ENCODE measurements at places on chromosomes 1 and 21. TPM values are rescaled to one million over a fixed set of nuclear protein-coding genes. Genes with fewer than 3 reads are reported as not detected.

DNA sequence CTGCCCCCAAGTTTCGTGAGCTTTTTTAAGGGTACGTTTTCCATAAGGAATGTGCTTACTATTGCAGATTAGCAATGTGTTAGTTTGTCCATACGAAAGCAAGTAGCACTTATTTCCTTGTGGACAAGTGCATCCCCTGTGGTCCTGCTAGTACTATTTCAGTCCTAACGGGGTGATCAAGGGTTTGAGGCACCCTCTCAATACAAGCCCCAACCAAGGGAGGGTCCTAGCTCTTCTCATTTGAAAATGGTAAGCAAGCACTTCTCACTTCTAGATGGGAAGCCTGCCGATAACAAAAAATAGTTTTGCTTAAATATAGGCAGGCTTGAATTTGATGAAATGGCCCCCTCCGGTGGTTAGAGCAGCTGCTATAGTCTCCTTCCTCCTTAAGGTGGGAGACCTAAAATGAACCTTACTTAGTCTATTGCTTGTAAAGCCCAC, 64.0 kb upstream of the HMCN1 start:
- no peak for DNase-seq

GRCh38 chr1:223724376-223724775, 12.0 kb downstream of the CAPN2 start:
- DNase-seq, result no peak

DNA sequence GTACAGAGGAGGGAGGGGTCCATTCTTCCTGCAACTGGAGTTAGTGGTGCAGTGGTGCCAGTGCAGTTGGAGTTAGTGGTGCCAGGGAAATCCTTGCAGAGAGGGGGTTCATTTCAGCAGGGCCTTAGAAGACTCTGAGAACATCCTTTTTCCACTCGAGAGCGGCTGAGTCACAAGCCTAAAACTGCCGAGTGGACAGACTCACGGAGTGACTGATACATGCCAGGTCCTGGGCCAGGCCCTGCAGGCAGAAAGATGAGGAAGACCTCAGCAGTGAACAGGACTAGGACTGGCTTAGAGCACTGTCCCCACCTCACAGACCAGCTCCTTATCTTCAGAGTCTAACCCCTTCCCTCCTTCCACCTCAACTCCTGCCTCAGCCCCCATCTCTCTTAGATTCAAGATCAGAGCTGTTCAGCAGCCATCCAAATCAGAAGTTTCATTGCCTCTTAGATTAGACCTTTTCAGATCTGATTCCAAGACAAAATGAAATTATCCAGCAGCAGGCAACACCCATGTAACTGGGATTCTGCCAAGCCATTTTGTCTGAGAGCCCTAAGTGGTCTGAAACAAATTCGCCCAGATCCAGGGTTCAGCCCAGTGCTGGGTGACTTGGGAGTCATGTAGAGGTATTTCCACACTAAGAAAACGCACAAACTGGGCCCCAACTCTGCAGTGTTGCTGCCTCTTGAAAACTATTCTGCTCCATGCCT, 12.7 kb upstream of the IKBKE start:
- DNase-seq, result no peak

GRCh38 chr1:12047120-12047876, 15.8 kb upstream of the TNFRSF8 start:
- no peak for DNase-seq

DNA sequence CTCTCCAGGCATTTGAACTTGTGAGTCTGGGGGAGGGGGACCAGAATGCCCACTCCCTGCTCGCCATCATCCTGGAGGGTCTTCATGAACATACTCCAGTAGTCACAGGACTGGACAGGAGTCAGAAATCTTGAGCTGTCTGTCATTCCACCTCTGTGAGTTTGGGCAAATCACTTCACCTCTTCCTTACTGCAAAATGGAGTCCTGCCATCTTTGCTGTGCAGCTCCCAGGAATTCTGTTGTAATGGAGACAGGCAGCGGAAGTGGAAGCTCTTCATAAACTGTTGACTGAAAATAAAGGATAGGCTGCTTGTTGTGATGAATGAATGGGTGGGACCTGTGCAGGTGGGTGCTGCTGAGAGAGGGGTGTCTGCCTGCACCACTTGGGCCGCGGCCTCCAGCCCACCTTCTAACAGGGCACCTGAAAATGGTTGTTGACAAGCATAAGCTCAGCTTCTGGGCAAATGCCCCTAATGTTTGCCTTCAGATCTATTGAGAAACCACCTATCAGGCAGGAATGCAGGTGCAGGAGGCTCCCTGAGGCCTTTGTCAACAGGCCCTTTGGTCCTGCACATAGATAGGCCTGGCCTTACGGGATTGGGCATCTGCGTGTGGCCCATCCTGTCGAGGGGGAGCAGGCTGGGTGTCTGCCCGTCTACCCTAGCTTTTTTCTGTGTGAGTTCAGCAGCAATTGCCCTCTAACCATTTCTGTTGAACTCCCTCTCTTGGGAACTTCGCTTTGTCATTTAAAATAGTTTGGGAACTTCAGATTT, 321.0 kb downstream of the RPS6KC1 start:
- DNase-seq, result no peak

- DNase-seq, result no peak
Observed at GRCh38 chr21:26064506-26064905, 106.1 kb downstream of the APP start.

LCE6A gene
- total RNA-seq, result not detected

RBP7 gene
- not detected for total RNA-seq

FCRLB gene
- total RNA-seq, result 3.1 TPM
